ENCODE measurements at places on chromosomes 7 and 10. TPM values are rescaled to one million over a fixed set of nuclear protein-coding genes. Genes with fewer than 3 reads are reported as not detected.

- DNase-seq, result no peak
Observed at GRCh38 chr10:104256335-104256961, 1.8 kb downstream of the GSTO1 start.

DNA sequence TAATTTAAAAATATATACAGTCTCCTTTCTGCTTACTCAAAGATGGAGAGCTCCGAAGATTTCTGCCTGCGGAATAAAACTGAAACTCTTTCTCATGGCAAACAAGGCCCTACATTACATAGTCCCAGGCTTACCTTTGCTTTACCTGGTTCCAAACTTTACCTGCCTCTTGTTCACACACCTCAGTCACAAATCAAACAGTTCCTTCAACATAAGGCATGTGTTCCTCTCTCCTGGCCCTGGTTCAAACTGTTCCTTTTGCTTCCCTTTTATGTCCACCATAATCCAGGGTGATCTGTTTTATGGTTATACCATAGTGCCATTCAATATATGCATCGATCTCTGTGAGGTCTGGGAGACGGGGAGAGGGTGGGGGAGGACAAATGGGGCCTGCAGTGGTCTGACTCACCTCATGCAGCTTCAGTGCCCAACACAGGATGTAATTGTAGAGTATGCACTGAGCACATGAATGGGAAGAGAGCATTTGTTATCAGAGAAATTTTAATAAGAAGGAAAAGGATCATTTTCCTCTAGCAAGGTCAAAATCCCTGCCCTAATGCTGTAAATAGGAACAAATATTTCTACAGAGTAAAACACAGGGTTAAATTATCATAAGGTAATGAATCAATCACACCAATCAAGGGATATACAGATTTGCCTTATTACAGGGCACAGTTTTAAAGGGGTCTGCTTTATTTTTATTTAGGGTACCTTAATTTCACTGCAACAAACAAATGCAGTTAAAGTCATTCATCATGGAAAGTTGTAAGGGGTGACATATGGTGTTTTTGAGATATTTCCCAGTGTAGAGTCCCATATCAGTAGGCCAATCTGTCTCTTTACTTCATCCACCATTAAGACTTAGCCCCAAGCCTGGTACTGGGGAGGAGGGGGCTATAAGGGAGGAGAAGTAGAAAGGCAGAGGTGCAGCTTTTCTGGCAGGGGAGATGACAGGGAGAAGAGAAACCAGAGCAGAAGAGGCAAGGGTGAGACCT is 88.8 kb upstream of the PDE1C start:
- DNase-seq, result no peak

- DNase-seq, result no peak
Observed at GRCh38 chr10:83680470-83680891, 458.8 kb upstream of the GHITM start.

The EPO gene
- total RNA-seq, result not detected

- no peak for DNase-seq
Observed at GRCh38 chr10:3331187-3331586, 158.6 kb upstream of the PITRM1 start.

DNA sequence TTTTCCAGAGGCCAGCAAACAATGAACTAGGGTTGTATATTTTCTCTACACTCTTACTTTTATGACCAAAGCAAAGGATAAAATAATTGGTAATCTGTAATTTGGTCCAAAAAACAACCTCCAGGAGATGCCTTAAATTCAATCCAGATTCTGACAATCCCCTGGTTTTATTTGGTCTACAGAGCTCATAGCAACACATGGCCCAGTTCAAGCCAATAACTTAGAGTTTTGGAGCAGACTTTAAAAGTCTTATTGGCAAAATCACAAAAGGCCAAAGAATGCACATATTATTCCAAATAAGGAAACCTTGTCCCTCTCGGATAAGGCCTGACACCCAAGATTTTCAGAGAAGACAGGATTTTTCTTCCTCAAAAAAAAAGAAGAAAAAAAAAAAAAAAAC is 51.9 kb downstream of the SORBS1 start:
- DNase-seq, result no peak

- no peak for DNase-seq
Observed at GRCh38 chr7:36188266-36188665, 35.2 kb downstream of the EEPD1 start.

DNA sequence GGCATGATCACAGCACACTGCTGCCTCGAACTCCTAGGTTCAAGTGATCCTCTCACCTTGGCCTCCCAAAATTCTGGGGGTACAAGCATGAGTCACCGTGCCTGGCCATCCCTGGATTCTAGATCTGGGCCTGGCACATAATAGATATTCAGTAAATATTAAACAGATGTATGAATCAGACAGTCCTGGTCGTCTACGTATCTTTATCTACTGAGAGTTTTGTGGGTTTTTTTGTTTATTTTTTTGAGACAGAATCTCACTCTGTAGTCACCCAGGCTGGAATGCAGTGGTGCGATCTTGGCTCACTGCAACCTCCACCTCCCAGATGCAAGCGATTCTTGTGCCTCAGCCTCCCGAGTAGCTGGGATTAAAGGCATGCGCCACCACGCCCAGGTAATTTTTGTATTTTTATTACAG is 24.3 kb upstream of the ITGB1 start:
- no peak for DNase-seq

- DNase-seq, result no peak
Observed at GRCh38 chr10:20963056-20963455, 65.9 kb upstream of the NEBL start.

DNA sequence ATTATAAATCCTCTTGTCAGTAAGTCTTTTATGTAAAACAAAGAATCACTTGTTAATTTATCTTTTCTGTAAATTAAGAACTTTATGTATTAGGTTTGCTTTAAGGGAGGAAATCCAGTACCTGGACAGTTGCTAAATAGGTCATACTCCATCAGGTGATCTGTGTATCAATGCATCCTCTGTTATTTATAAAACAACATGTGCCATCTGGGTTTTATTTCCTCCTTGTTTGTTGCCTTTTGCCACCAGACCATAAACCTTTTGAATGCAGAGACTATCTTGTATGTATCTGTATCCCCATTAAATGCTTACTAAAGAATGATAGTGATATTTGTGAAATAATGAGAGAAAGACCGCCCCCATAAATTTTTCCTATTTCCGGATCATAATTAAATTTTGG is 70.0 kb downstream of the SLC35B4 start:
- no peak for DNase-seq

The DYNC1I1 gene
- 4.3 TPM for total RNA-seq

- DNase-seq, result no peak
Observed at GRCh38 chr7:48637382-48637781, 287.0 kb upstream of the CDC14C start.

The FOXI2 gene
- total RNA-seq, result 0.40 TPM

GRCh38 chr10:122462533-122463465 is 1.4 kb downstream of the HTRA1 start:
- peak; percentile 78 for DNase-seq

- no peak for DNase-seq
Observed at GRCh38 chr7:158446281-158446680, 141.3 kb downstream of the PTPRN2 start.

- no peak for DNase-seq
Observed at GRCh38 chr10:8102708-8103401, 48.4 kb downstream of the GATA3 start.

The RHEB gene
- total RNA-seq, result 113 TPM

The PNLIPRP3 gene
- total RNA-seq, result not detected

GRCh38 chr10:81873932-81874816 is 820 bp upstream of the NRG3 start:
- no peak for DNase-seq

DNA sequence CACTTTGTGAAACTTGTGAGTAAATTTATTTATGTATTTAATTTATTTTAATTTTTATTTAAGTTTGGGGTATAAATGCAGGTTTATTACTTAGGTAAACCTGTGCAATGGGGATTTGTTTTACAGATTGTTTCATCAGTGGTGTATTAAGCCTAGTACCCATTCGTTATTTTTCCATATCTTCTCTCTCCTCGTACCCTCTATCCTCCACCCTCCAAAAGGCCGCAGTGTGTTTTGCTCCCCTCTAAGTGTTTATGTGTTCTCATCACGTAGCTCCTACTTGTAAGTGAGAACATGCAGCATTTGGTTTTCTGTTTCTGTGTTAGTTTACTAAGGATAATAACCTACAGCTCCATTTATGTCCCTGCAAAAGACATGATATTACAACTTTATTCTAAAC is 145.4 kb upstream of the SMIM30 start:
- no peak for DNase-seq

The ATG9B gene
- 0.67 TPM for total RNA-seq

- DNase-seq, result no peak
Observed at GRCh38 chr7:108875139-108875538, 305.5 kb downstream of the DNAJB9 start.

DNA sequence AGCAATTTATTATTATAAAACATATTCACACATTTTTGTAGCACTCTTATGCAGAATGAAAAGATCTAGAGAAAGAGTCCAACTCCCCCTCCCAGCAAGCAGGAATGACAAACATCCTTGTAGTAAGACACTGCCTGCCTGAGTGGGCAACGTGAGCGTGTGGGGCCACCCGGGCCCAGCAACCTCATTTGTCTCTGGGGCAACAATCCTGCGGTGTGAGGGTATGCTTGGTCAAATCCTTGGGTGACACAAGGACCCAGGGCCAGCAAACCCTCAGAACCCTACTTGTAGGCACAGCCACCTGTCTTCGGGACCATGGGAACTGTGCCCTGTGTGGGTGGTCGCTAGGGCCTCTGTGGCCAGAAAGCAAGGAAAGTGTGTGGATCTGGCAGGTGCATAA is 10.7 kb downstream of the RHEB start:
- no peak for DNase-seq

GRCh38 chr7:152866125-152866524 is 106.6 kb downstream of the ACTR3B start:
- no peak for DNase-seq

The DPP6 gene
- 0.62 TPM for total RNA-seq

DNA sequence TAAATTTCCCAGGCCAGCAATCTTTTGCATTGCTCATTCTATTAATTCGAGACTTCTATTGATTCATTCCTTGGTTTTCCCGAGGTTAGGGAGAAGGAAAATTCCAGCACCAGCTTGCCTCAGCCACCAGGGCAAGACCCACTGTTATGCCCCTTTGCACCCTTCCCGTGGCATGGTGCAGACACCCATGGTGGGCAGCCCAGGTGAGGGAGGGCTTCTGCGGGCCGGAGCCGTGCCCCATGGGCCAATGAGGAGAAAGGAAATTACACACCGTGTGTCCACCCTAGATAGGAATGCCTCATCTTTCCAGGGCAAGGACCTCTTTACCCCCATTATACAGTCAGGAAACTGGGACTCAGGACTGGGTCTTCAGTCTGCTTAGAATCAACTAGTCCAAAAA is 4.5 kb upstream of the GRID1 start:
- DNase-seq, result no peak

The TRPV5 gene
- total RNA-seq, result 0.22 TPM

GRCh38 chr10:101018118-101018599 is 12.8 kb downstream of the PDZD7 start:
- no peak for DNase-seq

DNA sequence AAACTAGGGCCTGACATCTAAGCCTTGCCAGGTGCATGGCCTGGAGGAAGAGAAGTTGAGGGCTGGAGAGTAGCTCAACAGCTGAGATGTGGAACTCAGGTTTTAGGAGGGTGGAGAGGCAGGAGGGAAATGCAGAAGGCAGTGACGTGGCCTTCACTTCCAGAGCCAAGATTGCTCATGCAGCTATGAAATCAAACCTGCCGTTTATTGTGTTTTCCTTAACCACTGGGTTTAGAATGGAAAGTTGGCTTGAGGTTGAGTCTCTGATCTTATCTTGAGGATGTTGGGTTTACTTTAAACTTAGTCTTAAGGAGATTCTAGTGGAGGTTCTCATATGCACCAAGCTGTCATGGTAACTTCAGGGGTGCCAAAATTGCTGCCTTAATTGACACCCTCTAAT is 178.6 kb downstream of the SORCS3 start:
- no peak for DNase-seq

The GRM3 gene
- not detected for total RNA-seq

- DNase-seq, result no peak
Observed at GRCh38 chr10:54653518-54653917, 147.5 kb downstream of the PCDH15 start.

GRCh38 chr10:103449208-103450144 is 2.7 kb downstream of the CALHM2 start:
- peak; percentile 66 for DNase-seq

DNA sequence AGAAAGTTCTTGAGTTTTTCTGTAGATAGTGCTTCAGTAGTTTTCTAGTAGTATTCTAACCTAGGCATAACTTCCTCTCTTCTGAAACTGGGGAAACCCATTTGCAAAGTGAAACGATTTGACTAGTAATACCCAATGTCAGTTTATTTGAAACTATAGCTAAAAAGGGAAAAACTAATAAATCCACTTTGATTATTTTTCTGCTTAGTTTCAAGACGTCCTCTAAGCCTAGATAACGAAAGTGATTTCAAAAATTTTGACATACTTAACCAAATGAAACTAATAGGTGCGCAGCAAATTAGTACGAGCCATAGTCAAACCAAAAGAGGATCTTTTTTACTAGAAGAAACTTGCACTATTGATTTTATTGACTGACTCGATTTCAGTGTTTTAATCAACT is 9.8 kb upstream of the SP8 start:
- no peak for DNase-seq

Data from sciatic nerve (tissue), 2 donors.